ENCODE measurements at places on chromosomes 2 and 18.

- no peak for DNase-seq
Measured at GRCh38 chr18:28511413-28511821, 334.5 kb upstream of the CDH2 start.

GRCh38 chr2:128372621-128373341, 54.1 kb upstream of the HS6ST1 start:
- no peak for DNase-seq

DNA sequence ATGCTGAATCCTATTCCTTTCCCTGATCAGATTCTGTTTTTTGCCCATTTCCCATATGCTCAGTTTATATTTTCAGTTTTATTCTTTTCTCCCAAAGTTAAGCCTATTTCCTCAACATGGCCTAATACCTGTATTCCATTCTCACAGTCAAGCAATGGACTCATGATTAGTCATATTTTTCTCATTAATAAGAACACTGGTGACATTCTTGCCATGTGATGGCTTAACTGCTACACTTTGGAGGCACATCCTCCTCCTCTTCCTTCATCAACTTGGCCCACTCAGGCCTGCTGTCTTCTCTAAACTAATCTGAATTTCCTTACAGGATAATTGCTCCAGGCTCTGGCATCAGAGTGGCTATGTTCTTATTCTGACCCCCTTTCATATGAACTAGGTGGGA, 679.2 kb downstream of the NYAP2 start:
- no peak for DNase-seq

DNA sequence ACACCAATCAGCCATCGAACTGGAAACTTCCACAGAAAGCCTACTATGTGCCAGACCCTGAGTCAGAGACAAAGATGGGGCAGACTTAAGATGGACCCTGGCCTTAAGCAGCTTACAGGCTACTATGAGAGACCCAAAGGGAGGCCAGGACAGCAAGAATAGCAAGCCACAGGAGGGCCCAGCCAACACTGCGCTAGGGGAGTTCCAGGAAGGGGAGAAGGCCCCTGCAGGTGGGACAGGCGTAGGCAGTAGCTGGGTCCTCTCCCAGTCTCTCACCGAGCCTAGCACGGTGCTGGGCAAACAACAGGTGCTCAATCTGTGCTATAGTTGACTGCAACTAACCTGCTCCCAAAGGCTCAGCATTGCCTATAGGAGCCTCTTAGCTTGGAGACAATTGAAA, 136.2 kb downstream of the CLIP4 start:
- DNase-seq, result no peak

DNA sequence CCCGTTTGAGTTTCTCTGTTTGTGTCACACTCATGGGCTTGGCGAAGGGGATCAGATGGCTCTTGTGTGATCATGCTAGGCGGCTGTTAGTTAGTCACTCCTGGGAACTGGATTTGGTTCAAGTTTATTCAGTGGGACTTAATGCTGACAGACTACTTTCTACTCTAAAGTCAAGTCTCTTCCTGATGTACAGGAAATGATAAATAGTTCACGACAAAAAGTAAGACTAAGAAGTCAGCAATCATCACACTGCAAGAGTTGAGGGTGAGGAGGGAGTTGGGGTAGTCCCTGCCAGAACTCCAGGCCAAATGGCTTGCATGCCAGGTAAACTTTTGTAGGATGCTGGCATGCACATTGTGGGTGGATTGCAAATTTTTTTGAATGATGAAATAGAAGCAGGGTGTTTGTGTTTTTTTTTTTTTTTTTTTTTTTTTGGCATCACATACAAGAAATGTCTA, 25.1 kb upstream of the CCL20 start:
- DNase-seq, result no peak

DNA sequence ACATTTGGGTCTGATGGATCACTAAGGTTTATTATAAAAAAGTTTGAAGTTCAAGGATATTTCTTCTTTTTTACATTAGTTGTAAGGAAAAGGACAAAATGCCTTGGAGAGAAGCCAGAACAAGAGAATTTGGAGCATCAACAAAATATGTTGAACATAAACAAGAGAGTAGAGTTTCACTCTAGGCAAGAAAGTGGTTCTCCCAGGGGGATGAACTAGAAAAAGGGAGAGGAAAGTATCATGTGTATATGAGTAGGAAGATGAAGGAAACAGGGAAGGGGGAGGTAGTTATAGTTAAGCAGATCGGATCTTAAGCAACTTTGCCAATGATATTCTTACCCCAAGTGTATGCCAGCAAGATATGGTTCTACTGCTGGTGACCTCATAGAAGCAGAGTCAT, 63.8 kb upstream of the GALNT3 start:
- no peak for DNase-seq

DNA sequence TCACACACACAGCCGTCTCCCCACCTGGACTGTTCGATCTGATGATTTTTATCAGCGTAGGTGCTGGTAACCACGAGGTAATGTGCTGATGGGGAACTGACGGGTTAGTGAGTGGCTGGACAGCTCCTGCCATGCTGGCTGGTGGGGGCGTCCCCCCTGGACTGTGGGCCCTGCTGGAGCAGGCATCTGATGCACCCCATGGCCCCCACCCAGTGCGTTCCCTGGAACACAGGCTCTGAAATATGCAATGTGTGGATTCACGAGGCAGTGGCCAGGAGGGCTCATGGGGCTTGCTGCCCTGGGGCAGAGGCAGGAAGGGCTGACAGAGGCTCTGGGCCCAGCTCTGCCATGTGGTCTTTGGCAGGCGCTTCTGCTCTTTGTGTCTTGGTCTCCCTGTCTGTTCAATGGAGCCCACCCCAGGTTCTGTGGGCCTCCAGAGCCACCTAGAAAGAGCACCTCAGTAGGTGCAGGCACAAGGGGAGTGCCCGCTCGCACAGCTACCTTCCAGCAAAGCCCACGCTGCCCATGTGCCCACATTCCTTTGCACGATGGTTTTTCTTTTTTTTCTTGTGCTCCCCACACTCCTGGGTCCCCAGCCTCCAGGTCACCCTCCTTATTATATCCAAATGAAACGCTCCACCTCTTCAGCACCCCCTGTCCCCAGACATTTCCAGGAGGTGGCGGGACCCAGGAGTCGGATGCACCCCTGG, 10.3 kb upstream of the PXDN start:
- DNase-seq, result no peak

- no peak for DNase-seq
Measured at GRCh38 chr2:2906091-2906490, 471.5 kb downstream of the EIPR1 start.

- DNase-seq, result no peak
Measured at GRCh38 chr2:28394997-28395333, 2.3 kb downstream of the FOSL2 start.

DNA sequence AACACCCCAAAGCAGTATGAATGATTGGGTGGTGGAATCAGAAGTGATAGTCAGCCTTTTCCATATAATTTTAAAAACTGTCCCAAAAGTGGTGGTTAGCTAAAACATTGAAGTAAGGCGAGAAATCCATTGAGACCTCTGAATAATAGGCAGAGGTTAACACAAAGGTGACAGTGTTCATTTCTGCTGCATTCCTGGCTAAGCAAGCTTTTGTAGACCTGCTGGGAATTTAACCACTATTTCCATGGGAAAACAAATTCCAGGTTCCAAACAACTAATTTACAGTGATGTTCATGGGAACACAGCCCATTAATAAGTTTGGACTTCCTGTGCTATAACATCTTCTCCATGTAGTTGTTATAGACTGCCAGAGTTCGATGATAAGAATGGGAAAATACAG, 6.3 kb upstream of the INO80D start:
- DNase-seq, result no peak

GRCh38 chr2:46493241-46493970, 14.0 kb downstream of the TMEM247 start:
- no peak for DNase-seq

DNA sequence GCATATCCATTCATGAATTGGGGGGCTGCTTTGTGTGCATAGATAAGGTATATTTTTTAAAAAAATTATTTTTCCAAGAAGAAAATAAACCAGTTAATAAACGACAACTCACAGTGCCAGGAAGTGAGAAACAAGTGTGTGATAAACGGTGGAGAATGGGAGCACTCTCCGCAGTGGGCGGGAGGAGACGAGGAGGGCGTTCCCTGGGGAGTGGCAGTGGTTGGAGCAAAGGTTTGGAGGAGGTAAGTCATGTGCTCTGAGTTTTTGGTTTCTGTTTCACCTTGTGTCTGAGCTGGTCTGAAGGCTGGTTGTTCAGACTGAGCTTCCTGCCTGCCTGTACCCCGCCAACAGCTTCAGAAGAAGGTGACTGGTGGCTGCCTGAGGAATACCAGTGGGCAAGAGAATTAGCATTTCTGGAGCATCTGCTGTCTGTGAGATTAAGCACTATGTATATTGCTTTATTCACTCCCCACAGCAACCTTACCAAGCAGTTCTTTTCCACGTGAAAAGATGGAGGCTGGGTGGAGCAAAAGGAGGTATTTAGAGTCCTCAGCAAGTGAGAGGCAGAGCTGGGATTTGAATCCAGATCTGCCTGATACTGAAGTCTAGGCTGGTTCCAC, 27.0 kb upstream of the CASP8 start:
- DNase-seq, result peak; percentile 89

GRCh38 chr2:153134725-153135124, 343.8 kb downstream of the RPRM start:
- no peak for DNase-seq

DNA sequence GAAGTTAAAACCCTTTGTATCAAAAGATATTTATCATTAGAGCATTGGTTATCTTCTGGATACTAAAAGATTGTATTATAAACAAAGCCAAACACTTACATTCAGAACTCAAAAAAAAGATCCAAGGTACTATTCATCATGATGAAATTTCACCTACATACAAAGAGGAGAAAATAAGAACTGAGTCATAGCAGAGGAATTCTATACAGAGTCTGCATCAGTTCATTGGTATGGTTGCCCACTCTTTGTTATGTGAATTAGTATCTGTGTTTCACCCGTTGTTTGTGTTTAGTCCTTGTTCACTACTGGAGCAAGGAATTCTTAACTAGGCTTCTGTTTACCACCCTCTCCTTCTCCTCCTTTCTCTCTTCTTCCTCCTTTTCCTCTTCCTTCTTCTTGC, 157.9 kb downstream of the LNPK start:
- DNase-seq, result no peak

- DNase-seq, result no peak
Measured at GRCh38 chr2:224078656-224079055, 39.6 kb upstream of the SERPINE2 start.

GRCh38 chr2:178309541-178309940, 115.2 kb downstream of the OSBPL6 start:
- no peak for DNase-seq

DNA sequence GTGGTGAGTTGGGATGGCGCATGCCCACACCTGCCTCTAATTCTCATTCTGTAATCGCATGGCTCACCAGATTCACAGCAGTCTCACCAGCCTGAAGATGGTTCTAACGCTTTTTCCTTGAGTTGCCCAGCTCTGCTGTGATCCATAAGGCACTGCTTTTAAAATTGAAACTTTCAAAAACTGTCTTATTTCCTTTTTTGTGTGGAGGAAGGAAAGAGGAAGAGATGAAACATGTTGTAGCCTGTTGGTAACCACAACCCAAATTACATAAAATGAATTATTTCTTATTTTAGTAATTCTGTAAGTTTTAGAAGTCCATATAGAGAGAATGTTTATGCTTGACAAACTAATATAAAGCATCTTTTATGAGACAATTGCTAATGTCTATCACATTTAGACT, 165.4 kb downstream of the RBM43 start:
- DNase-seq, result no peak

- no peak for DNase-seq
Measured at GRCh38 chr2:31324016-31324633, 90.2 kb downstream of the EHD3 start.

DNA sequence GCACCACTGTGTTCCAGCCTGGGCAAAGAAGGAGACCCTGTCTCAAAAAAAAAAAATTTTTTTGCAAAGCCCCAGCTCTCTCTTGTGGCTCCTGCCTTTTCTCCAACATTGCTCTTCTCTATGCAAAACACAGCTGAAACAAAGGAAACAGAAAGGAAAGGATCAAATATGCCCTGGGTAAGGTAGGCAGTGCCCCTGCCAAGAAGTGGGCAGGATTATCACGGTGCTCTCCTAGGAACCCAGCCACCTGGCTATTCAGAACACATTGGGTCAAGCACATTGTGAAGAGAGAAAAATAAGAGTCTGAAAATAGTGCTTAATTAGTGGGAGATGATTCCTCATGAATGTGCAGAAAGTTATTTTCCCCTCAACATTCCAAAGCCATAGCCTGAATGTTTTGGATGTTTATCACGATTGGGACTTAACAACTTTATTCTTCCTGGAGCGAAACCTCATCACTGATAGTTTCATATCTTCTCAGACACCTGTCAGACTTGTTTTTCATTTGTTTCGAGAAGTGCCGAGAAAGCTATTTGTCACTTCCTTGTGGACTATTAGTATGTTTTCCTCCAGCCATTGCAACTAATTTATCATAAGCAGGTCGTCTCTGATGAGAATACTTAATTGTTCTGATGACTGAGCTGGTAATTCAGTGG, 42.7 kb upstream of the RPL31 start:
- DNase-seq, result no peak

- DNase-seq, result no peak
Measured at GRCh38 chr18:32321826-32322225, 132.0 kb downstream of the MEP1B start.

DNA sequence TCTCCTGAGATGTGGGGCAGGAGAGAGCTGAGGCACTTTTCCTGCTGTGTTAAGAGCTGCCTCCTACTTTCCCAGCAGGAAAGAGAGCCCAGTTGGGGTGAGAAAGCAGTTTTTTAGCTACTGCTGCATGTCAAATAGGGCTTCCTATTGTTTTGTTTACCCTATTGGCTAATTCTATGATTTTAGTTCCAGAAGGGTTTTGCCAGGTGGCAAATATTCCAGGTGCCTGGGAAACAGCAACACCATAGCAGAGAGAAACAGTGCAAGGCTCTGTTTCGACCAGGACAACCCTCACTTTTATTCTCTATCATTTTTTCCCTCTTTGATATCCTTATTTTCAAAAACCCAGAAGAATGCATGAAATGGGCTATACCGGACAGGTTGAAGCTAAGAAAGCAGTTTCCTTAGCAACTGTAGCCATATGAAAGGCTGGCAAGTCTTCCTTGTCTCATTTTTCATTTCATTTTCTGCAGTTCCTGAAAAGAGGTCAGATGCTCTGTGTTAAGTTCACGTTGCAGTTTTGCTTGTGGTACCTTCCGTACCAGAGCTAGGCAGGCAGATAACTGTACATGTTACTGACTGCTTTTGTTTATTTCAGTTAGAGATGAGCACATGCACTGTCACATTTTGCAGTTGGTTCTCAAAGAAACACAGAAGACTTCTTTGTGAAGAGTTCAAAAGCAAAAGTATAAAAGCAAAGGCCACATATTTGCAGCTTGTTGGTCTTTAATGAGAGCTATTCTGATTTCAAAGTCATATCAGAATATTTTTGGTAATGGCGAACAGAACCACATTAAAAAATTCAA, 84.8 kb downstream of the AQP4 start:
- DNase-seq, result no peak

GRCh38 chr18:8381821-8382459, 227.3 kb upstream of the RAB12 start:
- DNase-seq, result no peak

All from NCI-H1105 (cell line).